ENCODE measurements at places on chromosomes 12 and 14.

GRCh38 chr12:25829192-25829591 lies 129.3 kb upstream of the RASSF8 start:
- DNase-seq = peak; percentile 97

GRCh38 chr12:45409966-45410365 lies 194.1 kb downstream of the ANO6 start:
- DNase-seq = peak; percentile 79

DNA sequence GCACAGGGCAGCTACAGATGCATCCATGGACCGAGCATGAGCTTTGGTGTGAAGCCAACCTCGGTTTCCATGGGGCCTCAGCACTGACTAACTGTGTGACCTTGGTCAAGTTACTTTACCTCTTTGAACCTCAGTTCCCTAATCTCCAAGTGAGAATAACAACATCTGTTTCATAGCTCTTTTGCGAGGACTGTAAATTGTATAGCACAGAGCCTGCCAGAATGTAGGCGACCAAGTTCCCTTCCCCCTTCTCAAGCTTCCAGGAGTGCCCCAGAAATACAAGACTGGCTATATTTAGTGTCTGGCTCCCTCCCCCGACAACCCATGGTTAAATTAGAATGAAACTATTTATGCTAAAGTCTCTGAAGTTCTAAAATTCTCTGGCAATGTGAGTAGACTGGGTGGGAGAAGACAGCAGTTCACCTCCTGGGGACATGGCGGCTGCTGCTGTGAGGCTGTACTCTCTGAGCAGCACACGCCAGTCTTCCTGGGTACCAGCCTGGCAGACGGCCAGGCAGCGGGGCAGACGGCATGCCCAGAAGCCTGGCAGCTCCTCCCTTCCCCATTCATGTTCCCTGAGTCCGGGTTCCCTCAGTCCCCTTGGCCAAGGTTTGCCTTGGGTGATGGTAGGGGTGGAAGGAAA lies 22.0 kb upstream of the TMED10 start:
- DNase-seq = peak; percentile 59

DNA sequence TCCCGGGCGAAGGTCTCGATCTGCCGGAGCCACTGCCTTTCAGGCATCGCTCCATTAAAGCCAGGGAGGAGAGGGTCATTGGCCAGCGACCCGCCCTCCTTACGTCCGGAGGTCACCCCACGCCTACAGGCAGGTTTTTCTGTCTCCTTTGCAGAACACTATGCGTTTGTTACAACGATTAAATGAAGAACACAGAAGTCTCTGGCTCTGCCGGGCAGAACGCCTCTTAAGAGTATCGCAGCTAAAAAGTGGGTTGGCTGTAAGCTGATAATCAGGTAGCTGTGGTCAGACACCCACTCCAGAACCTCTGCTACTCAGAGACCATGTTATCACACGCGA lies 15.0 kb downstream of the OTX2 start:
- DNase-seq = no peak

DNA sequence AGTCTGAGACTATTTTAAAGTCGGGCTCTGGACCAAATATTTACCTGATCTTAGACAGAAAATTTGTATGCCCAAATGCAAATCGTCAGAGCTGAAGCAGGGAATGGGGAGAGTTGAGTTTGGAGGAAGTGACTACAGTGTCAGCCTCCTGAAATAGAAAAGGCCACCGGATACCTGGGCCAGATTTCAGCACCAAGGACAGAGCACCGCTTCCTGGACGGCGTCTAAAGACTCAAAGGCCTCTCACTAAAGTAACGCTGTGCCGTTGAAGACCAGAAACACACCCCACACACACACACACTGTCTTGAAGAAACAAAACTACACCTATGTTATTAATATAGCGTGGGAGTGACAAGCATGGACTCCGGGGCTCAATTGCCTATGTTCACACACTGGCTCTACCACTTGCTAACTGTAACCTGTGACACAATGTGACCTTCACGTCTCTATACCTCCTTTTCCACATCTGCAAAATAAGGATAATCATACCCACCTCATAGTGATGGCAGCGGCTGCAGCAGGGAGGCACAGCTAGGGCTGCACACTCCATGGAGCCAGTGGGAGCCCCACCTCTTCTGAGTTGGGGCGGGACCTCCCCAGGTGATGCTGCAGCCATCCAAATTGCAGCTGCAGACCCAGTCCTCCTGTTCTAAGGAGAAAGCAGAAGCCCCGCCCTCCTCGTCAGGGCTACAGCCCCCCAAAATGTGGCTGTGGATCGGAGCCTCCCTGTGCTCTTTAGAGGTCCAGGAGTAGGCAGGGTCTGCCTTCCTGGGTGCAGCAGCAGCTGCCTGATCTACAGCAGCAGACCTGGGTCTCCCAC lies 35.6 kb downstream of the KRT76 start:
- peak; percentile 55 for DNase-seq

- DNase-seq = peak; percentile 9
Measured at GRCh38 chr12:90013409-90013808, 304.8 kb upstream of the ATP2B1 start.

DNA sequence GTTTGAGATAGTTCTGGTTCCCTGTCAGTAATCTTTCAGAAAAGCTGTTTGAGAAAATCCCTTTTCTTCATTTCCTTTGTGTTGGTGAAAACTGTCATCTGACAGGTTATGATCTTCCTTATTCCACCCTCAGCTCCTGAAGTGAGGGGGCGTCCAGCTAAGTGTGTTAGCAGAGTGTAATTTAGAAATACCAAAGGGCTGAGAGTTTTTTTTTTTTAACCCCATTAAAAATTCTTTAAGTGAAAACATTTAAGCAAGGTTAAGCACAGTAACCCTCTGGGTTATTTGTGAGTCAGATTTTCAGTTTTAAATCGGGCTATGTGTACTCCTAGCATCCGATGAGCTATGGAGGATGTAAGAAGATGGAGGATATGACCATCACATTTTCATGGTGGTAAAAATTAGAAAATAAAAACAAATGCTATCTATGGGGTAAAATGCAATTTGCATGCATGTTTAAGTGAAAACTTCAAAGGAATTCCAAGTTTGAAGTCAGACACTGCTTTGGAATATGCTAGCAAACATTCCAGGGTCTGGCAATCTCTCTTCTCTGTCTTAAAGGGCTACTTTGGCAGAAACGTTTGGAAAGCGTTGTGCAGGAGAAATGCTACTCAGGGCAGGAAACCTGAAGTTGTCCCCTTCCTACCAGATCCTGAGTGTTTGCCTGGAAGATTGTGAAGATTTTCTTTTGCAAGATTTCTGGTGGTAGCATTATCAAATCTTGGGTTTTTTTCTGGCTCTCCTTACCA lies 197.0 kb upstream of the PRICKLE1 start:
- no peak for DNase-seq

GRCh38 chr12:15601210-15601800 lies 187.9 kb downstream of the EPS8 start:
- peak; percentile 89 for DNase-seq

DNA sequence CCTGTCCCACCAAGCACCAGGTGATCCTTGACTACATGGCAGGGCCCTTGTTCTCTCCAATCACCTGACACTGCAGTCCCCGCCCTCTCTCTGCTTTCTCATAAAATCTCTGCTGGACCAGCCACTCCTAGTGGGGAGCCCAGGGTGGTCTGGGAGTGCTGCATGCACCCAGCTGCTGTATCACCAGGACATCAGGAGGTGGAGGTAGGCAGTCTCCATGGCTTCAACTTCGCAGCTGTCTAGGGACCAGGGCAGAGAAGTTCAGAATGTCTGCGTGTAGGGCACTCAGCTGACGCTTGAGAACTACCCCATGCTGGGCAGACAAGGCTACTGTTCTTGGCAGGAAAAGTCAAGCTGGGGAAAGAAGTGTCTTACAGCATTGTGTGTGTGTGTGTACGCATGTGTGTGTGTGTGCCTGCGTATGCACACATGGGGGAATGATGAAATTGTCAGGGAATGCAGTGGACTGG lies 2.6 kb downstream of the WSCD2 start:
- no peak for DNase-seq

- no peak for DNase-seq
Measured at GRCh38 chr14:37579274-37579673, 15.8 kb downstream of the FOXA1 start.

DNA sequence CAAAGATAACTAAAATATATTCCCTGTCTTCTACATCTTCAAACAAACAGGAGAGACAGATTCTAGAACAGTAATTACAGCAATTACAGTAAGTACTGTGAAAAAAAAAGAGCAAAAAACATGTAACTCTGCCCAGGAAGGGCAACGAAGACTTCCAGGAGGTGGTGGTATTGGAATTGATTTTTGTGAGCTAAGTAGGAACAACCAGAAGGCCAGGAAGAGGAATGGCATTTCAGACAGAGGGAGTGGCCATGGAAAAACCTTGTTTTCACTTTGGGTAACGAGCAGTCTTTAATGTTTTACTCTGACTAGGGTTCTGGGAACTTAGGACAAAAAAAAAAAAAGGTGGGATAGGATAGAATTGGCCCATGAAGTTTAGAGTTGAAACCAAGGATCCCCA lies 196.3 kb upstream of the PLEKHG7 start:
- DNase-seq = no peak

- peak; percentile 51 for DNase-seq
Measured at GRCh38 chr14:50823051-50823761, 7.8 kb downstream of the NIN start.

Data from fibroblast of skin of right quadriceps (primary cell).